ENCODE measurements at places on chromosomes 4 and X. TPM values are rescaled to one million over a fixed set of nuclear protein-coding genes. Genes with fewer than 3 reads are reported as not detected.

The ATRX gene
- 67.1 TPM for total RNA-seq

The AFP gene
- total RNA-seq = 0.55 TPM

The CFAP47 gene
- total RNA-seq = under 0.01 TPM

The PNMA6A gene
- total RNA-seq = 1.6 TPM

The MAP9 gene
- 8.7 TPM for total RNA-seq

The STK32B gene
- total RNA-seq = 3.3 TPM

The AMER1 gene
- total RNA-seq = 1.00 TPM

The VEGFD gene
- 0.46 TPM for total RNA-seq

The SPANXC gene
- not detected for total RNA-seq

The GUCY1A1 gene
- 0.71 TPM for total RNA-seq

The F8A2 gene
- not detected for total RNA-seq

The CLTRN gene
- total RNA-seq = 0.28 TPM

The CT45A5 gene
- total RNA-seq = not detected

The LRBA gene
- 28.6 TPM for total RNA-seq

The NAA11 gene
- not detected for total RNA-seq

The SLC39A8 gene
- total RNA-seq = 48.5 TPM

The PTCHD1 gene
- not detected for total RNA-seq

The ARHGAP36 gene
- total RNA-seq = not detected

The ZNF595 gene
- 7.6 TPM for total RNA-seq

The KCNIP4 gene
- total RNA-seq = not detected

The OTC gene
- total RNA-seq = not detected

The TLR7 gene
- not detected for total RNA-seq

The TCEAL7 gene
- total RNA-seq = 37.3 TPM

The S100P gene
- total RNA-seq = 0.18 TPM

The LUZP4 gene
- total RNA-seq = not detected

The NPY1R gene
- total RNA-seq = 0.14 TPM

The GUCY1B1 gene
- 6.3 TPM for total RNA-seq

The PITX2 gene
- total RNA-seq = 11.0 TPM

The MND1 gene
- 3.1 TPM for total RNA-seq

The CFAP99 gene
- 0.18 TPM for total RNA-seq

The COL4A6 gene
- 4.2 TPM for total RNA-seq

The STAP1 gene
- not detected for total RNA-seq

The TEX11 gene
- 0.09 TPM for total RNA-seq

The IL2 gene
- not detected for total RNA-seq

The ZRSR2 gene
- total RNA-seq = 5.0 TPM

The RBMXL3 gene
- not detected for total RNA-seq

The ZNF280C gene
- 2.6 TPM for total RNA-seq

The S100G gene
- total RNA-seq = not detected

The XK gene
- total RNA-seq = under 0.01 TPM

The MTNR1A gene
- not detected for total RNA-seq

The CFP gene
- total RNA-seq = 0.14 TPM

The GABRG1 gene
- total RNA-seq = not detected
